ENCODE measurements at places on chromosomes 4 and X.

DNA sequence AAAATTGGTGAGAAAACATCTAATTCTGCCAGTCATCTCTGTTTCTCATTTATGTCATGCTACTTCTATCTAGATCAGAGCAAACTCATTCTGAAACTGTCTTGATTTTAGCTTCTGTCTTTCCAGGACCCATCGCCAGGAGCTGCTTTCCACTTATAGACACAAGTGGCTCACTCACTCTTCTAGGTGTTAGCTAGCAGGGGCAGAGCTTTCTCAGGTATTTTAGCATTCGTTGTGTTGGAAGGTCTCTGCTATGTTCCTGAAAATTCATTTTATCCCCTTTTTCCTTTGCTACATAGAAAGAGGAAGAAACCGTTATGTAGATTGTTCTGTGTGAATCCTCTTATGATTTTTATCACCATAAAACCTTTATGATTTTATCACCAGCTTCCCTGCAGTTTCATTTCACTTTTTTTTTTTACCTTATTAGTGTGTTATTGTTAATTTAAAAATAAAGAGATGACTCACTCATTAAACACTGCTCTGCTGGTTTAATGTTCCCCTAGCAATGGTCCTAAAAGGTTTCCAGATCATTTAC lies 246.6 kb upstream of the AADAT start:
- DNase-seq: no peak

GRCh38 chr4:3685081-3685645 lies 81.0 kb upstream of the ADRA2C start:
- no peak for DNase-seq

- DNase-seq: no peak
Observed at GRCh38 chrX:39827951-39828350, 269.8 kb downstream of the BCOR start.

DNA sequence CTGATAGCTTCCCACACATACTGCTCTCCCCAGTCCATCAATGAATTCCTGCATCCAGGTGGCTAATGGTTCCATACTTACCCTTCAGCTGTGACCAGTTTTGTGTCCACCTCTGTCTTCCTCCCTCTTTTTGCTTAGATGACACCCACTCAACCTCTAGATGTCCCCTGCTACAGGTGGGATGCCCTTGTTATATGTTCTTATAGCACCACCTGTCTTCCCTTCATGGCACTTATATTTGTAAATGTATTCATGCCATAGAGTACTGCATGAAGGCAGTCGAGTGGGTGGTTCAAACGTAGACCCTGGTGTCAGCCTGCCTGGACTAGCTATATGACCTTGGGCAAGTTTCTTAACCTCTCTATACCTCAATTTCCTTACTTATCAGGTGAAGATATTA lies 6.5 kb upstream of the USP46 start:
- DNase-seq: no peak

- no peak for DNase-seq
Observed at GRCh38 chr4:654871-655463, 19.1 kb downstream of the ATP5ME start.

DNA sequence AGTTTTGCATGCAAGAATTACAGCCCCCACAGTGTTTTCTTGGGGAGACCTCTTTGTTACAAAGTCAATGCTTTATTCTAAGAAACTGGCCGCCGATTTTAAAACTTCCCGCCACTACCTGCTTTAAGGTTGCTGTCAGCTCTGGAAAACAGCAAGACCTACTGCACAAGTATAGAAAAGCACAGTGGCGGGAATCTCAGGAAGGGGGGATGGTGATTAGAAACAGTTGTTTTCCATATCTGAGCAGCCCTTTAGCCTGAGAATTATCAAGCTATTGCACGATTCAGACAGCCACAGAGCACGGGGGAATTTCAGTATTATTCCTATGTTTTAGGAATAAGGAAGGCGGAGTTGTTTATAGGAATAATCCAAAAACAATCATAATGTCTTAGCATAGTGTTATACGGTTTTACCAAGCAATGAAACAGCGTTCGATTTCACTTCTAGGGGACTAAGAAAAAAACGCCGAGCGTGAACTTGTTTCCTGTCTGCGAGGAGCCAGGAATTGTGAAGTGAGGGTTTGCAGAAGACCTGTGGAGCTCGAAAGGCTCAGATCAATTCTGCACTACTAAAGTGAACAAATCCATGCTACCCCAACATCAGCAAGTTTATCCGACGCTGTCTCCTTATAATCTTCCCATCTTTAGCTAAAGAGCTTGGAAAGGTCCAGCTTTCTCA lies 81.3 kb downstream of the HMGN5 start:
- no peak for DNase-seq

DNA sequence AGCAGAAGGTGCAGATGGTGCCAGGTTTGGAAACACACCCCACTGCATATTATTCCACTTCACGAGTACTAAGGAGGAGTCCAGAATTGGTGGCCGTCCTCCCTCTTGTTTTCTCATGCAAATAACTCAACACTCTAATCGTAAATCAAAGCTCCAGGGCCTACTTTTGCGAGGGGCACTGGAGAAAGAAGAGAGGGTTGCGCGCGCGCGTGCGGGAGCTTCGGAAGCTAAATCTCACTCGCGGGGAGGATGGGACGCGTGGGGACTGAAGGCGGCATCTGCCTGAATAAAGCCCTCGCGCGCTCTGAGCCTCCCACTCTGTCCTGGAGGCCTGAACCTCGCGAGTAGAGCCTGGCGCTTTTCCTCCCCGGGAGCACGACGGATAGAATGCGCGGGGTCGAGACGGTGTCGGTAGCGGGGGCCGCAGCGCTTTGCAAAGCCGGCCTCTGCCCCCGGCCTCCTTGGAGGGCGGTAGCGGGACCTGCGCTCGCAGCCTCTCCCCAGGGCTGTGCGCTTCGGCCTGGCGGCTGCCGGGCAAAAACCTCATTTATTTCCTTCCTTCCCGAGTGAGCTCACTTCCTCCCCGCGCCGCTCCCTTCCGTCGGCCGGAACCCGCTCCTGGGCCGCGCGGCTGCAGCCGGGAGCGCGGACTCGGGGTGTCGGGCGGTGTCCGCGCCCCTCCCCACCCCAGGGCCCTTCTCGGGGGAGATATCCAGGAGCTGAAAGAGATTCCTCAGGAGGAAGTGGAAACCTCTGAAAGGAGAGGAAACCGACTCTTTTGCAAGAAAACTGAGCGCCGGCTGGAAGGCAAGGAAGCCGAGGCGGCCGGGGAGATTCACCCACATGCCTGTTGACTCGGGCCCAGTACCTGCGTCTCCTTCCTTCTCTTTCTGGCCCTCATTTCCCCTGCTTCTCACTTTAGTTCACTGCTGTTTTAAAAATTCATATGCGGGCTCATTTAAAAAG lies 20.7 kb downstream of the HAND2 start:
- no peak for DNase-seq

- DNase-seq: no peak
Observed at GRCh38 chr4:83240379-83240875, 44.2 kb downstream of the COQ2 start.

DNA sequence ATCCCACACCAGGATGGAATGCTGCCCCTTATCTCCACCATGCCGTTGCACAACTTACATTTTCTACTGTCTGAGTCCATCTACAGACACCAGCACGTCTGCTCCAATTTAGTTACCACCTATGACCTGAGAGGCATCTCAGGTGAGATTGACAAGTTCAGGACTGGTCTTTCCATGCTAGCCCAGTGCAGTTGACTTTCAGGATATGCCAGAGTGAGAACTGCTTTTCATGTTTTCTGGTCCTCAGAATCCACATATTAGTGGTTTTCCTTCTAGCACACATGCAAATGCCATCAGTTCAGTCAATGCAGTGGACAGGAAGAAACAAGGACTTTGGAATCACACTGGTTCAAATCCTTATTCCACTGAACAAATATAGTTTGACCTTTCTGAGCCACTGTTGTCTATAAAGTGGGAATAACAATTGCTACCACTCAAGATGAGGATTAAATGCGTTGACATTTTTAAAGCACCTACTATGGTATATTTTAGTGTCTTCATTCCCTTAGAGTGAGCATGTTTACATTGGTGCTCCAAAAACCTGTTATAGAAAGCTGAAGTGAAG lies 38.1 kb upstream of the ANXA3 start:
- DNase-seq: no peak

DNA sequence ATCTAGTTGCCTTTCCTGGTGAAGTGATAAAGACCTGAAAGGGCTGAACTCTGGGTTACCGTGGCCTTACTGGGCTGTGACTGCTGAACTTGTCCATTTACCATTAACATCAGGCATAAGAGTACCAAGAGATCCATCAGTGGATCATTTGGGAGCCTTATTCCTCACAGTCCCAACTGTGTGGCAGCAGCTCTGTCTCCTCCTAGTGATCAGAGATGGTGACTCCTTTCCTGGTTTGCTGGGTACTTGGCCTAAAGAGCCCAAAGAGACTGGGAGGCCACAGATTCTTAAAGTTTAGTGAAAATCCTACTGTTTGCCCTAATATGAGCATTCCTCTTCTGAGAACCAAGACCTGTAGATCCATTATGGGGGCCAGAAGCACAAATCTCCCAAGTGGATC lies 56.3 kb upstream of the ATP6AP2 start:
- DNase-seq: no peak

GRCh38 chr4:40192114-40193015 lies 4.5 kb upstream of the RHOH start:
- no peak for DNase-seq

GRCh38 chr4:61805979-61806378 lies 605.9 kb downstream of the ADGRL3 start:
- DNase-seq: no peak

DNA sequence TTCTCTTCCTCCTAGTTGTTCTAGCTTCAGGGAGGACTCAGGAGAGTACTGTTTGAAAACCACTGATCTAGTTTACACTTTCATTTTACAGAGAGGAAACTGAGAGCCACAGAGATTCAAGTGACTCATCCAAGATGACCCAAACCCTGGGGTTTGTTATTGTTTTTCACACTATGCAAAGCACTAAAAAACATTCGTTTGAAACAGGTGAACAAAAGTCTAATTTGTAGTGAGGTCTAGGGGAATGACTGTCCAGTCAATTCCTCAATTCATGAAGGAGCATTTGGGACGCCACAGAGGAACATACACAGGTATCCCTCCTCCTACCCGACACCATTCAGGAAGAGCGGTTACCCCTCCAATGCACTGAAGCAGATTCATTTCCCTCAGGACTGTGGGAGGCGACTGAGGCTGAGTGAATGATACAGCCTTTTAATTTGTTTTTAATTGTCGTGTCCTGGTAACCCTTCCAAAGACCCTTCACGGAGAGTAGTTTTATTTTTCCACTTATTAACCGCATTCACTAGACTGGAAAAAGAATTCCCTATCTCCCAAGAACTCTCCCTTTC lies 30.3 kb downstream of the TLR10 start:
- DNase-seq: no peak

- no peak for DNase-seq
Observed at GRCh38 chr4:149755969-149756368, 59.7 kb downstream of the IQCM start.

DNA sequence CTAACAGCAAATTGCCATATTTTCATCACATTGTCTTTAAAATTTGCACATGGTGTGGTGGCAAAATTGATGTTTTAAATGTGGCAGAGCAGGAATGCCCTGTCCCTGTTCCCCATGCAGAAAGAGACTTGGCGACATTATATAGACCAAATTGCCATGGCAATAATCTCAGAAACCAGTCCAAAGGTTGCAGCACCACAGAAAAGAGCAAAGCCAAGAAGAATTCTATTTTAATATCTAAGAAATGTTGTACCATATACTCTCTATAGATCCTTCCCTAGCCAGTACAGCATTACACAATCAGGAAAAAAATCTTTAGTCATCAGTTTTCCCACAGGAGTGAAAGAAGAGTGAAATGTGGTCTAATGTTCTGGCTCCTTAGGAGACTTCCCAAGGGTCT lies 80.0 kb downstream of the UGT2B28 start:
- DNase-seq: no peak

Data from HTR-8/SVneo (cell line).